ENCODE measurements at places on chromosomes 16 and 17. TPM values are rescaled to one million over a fixed set of nuclear protein-coding genes. Genes with fewer than 3 reads are reported as not detected.

GRCh38 chr17:9211133-9211765 lies 189.9 kb downstream of the NTN1 start:
- H3K4me1 ChIP-seq: no peaks in the 10 kb centered on the region
- H3K27me3 ChIP-seq: no peaks in the 10 kb centered on the region

DNA sequence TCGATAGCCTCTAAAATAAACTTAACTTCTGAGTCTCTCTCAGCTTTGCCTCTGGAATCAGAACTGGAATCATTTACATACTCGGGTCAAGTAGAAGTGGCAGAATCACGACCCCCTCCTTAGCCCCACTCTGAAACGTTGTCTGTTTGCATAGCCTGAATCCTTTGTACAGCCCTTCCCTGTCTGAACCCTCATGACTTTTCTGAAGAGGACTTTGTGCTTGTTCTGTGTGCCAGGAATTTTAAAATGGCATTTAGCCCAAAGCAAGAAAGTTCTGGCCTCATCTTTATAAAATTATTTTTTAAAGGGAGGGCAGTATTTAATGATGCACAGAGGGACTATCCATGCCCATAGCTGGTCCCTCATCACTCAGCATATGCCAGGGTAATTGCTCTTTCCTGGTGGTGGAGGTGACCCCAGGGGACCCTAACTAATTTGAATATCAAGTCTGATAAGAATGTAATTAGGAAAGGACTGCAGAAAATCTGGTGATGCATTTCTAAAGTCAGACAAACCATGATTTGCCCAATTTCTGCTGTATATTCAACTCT lies 342.7 kb upstream of the TNRC6C start:
- no peak for DNase-seq
- H3K27me3 ChIP-seq: peaks cover 13% of the 10 kb centered on the region
- peaks cover 12% of the 10 kb centered on the region for H3K4me1 ChIP-seq
- no peak overlapping the region for H3K4me3 ChIP-seq

GRCh38 chr17:38464723-38465390 lies 36.6 kb downstream of the ARHGAP23 start:
- H3K4me3 ChIP-seq: no peak overlapping the region
- no peaks in the 10 kb centered on the region for H3K36me3 ChIP-seq
- H3K27ac ChIP-seq: no peak overlapping the region

DNA sequence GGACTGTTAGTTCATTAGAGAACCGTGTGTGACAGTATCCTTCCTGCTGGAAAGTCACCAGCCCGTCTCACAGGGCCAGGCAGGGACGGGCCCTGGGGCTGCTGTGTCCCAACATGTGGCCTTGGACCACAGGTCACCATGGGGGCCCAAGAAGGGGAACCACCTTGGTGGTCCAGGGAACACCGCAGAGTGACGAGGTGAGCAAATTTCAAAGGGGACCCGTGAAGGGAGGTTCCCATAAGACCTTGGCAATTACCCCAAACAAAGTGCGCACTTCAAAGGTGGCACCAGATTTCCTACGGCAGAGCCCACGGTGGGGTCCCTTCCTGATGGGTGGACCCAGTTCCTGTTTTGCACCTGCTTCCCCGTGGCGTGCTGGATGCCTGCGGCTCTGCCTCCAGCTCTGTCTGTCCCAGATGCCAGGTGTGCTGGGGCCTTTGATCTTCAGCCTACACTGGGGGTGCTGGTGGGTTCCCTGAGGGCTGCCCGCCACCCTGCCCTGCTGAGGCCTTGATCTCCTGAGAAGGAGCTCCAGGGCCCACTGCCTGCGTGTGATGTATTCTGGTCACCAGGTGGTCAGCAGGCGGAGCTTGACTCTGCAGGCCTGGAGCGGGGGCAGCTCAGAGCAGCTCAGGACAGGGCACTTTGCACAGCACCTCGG lies 27.0 kb downstream of the SLC7A5 start:
- H3K27ac ChIP-seq: no peak overlapping the region
- H3K4me1 ChIP-seq: peaks cover 9% of the 10 kb centered on the region
- H3K36me3 ChIP-seq: peaks cover 46% of the 10 kb centered on the region

DNA sequence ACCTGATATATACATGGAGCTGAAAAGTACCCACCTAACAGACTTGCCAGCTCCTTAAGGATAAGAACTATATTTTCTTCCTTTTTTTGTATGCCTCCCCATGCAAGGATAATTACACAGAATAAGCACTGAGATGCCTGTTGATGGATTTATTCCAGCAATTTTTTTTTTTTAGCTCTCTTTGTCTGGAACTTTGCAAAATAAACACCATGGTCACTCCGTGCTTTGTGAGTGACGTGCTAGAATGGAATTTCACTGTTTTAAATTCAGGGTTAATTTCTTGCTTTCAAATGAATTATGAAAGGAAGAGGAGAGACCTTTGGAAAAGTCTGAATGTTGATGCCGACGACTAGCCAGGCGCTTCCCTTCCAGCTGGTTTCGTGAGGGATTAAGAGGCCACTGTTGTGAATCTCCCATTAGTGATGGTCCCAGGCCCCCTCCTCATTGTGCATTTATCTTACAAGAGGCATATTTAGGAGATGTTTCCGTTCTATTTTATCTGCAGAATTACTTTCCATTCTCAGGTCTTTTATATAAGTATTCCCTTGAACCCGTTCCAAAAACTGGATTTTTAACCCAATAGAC lies 529.1 kb downstream of the WWOX start:
- no peak for DNase-seq
- no peaks in the 10 kb centered on the region for H3K4me1 ChIP-seq
- no peak overlapping the region for H3K4me3 ChIP-seq
- no peak overlapping the region for H3K27ac ChIP-seq
- no peaks in the 10 kb centered on the region for H3K36me3 ChIP-seq

DNA sequence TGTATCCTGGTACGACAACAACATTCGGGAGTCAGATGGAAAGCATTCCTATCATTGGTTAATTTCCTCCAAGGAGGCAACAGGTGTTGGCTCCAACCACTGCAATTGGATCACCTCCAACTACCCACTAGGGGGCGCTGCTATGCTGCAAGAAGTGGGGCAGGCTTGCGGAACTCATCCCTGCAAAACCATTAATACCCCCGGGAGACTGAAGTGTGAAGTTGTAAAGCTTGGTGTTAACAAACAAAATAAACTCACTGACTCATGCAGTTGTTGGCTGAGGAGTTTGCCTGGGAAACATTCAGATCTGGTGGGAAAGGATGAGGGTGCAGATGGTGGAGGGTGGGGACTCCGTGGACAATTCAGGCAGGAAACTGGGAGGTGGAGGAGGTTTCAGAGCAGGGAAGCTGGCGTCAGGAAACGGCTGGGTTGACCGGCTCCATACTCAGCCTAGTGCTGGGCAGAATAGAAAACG lies 84.9 kb downstream of the HS3ST2 start:
- H3K4me3 ChIP-seq: no peak overlapping the region
- H3K36me3 ChIP-seq: no peaks in the 10 kb centered on the region
- H3K27ac ChIP-seq: no peak overlapping the region
- no peaks in the 10 kb centered on the region for H3K4me1 ChIP-seq

- no peak overlapping the region for H3K27ac ChIP-seq
- peaks cover 3% of the 10 kb centered on the region for H3K27me3 ChIP-seq
- no peak for DNase-seq
- H3K36me3 ChIP-seq: peaks cover 2% of the 10 kb centered on the region
Observed at GRCh38 chr17:50058296-50058953, 2.5 kb downstream of the ITGA3 start.

GRCh38 chr16:29812754-29813643 lies 1.0 kb downstream of the PRRT2 start:
- H3K4me3 ChIP-seq: peak overlapping the region; percentile 89
- peaks cover 65% of the 10 kb centered on the region for H3K4me1 ChIP-seq
- no peak for DNase-seq
- H3K27me3 ChIP-seq: peaks cover 6% of the 10 kb centered on the region
- H3K27ac ChIP-seq: no peak overlapping the region

GRCh38 chr16:85187447-85187846 lies 75.2 kb upstream of the CIBAR2 start:
- peaks cover 4% of the 10 kb centered on the region for H3K36me3 ChIP-seq
- no peak overlapping the region for H3K27ac ChIP-seq
- H3K4me1 ChIP-seq: no peaks in the 10 kb centered on the region
- no peak for DNase-seq

GRCh38 chr17:74063439-74063838 lies 140.0 kb upstream of the RPL38 start:
- H3K36me3 ChIP-seq: no peaks in the 10 kb centered on the region
- no peak overlapping the region for H3K4me3 ChIP-seq
- no peak overlapping the region for H3K27ac ChIP-seq
- peaks cover 5% of the 10 kb centered on the region for H3K27me3 ChIP-seq
- no peak for DNase-seq

DNA sequence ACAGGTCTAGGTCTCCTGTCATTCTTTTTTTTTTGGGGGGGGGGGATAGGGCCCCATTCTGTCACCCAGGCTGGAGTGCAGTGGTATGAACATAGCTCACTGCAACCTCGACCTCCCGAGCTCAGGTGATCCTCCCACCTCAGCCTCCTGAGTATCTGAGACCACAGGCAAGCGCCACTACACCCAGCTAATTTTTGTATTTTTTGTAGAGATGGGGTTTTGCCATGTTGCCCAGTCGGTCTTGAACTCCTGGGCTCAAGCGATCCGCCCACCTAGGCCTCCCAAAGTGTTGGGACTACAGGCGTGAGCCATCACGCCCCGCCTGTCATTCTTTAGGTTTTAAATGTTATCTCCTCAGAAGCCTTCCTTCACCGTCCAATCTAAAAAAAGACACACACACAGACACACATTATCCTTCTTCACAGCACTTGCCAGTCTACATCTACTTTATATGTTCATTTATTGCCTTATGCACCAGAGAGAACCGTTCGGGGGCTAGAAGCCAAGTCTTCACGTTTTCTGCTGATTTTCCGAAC lies 694 bp downstream of the MRPL27 start:
- peaks cover 30% of the 10 kb centered on the region for H3K4me1 ChIP-seq
- no peaks in the 10 kb centered on the region for H3K27me3 ChIP-seq
- H3K36me3 ChIP-seq: peaks cover 55% of the 10 kb centered on the region
- peak overlapping the region; percentile 98 for H3K4me3 ChIP-seq
- H3K27ac ChIP-seq: peak overlapping the region; percentile 100

DNA sequence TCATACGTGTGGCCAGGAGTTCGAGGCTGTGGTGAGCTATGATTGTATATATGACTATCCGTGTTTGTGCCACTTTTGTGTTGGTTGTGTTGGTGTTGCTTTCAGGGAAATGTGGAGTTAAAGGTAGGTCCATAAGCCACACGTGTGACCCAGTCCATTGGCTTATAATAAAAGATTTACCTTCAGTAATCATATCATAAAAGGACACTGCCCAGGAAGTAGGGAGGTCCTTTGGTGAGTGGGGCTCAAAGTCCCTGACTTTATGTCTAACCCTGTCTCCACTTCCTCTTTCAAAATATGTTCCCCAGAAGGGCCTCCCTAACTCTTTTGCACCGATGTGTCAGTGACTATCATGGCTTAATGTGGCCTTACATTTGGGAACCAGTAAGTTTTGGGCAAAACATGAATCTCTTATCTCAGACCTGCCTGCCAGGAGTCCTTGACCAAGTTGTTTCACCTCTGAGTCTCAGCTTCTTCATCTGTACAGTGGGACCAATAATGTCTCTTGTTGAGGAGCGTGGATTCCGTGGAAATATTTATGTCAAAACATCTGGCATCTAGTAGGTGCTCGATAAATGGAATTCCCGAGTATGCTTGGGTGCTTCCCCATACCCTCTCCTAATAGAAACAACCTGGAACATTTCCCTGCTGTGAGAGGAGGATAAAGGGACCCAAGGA lies 4.8 kb downstream of the TNP2 start:
- peaks cover 3% of the 10 kb centered on the region for H3K27me3 ChIP-seq
- H3K27ac ChIP-seq: peak overlapping the region; percentile 91
- DNase-seq: no peak

DNA sequence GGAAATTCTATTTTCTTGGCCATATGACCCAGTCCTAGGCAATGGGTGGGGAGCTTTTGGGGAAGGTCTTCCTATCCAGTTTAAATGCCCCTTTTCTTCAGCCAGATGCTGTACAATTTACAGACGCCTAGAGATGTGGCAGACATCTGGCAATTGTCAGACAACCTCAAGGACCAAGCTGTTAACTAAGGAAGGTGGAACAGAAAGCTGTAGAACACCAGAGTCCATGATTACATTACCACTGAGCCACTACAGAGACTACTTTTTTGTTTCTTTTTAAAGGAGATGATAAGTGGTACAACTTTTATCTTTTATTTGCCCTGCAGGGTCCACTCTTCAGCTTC lies 21.1 kb upstream of the CORO6 start:
- H3K4me3 ChIP-seq: no peak overlapping the region
- no peaks in the 10 kb centered on the region for H3K27me3 ChIP-seq
- DNase-seq: no peak
- H3K27ac ChIP-seq: no peak overlapping the region
- H3K36me3 ChIP-seq: peaks cover 32% of the 10 kb centered on the region

DNA sequence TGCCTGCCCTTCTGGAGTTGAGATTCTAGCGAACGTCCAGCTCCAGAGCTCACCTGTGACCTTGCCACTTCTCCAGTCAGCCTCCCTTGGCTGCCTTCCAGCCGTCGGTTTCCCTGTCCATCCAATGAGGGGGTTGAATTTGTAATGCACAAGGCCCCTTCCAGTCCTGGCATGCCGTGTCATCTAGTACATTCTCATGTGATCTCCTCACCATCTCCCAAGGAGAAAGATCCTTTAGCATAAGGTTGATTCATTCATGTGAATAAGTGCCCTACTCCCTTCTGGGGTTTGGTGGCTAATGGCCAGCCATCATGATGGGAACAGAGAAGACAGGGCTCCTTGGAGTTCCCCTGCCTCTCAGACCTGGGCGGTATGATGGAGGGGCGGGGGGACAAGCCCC lies 18.9 kb upstream of the ABCC3 start:
- no peaks in the 10 kb centered on the region for H3K36me3 ChIP-seq
- H3K4me3 ChIP-seq: no peak overlapping the region
- peaks cover 4% of the 10 kb centered on the region for H3K27me3 ChIP-seq

- H3K4me1 ChIP-seq: peaks cover 14% of the 10 kb centered on the region
- H3K4me3 ChIP-seq: no peak overlapping the region
- H3K27ac ChIP-seq: no peak overlapping the region
- DNase-seq: no peak
Observed at GRCh38 chr16:21989133-21989532, 11.8 kb downstream of the PDZD9 start.

DNA sequence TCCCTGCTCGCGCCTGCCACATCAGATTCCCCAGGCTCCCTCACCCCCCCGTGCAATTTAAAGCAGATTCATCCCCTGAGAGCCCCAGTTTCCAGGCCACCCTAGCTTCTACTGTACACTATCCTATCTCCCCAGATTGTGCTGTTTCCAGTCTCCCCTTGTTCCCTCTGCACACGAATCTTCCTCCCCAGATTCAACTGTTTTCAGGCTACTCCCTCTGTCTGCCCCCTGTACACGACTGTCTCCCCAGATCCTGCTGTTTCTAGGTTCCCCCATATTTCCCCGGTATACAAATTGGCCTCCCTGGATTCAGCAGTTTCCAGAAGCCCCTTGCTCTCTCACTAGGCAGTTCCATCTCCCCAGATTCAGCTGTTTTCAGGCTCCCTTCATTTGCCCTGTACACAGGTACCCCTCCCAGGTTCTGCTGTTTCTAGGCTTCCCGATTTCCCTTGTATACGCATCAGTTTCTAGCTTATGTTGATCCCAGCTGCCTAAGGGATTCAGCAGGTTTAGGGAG lies 22.9 kb downstream of the COPZ2 start:
- H3K36me3 ChIP-seq: no peaks in the 10 kb centered on the region
- H3K27ac ChIP-seq: no peak overlapping the region
- DNase-seq: no peak
- H3K4me3 ChIP-seq: no peak overlapping the region

Gene GAS7
- 0.21 TPM for total RNA-seq

Gene CDRT15
- not detected for total RNA-seq

Gene CD300E
- not detected for total RNA-seq

Gene PIK3R5
- 32.6 TPM for total RNA-seq
